Right kidney (tissue), 9 donors: ENCODE measurements at places on chromosomes 11 and 22.

GRCh38 chr11:116963813-116964212, 126.4 kb upstream of the APOA1 start:
- DNase-seq, result no peak

- no peak for DNase-seq
Measured at GRCh38 chr11:33775832-33776470, 1.6 kb upstream of the FBXO3 start.

- DNase-seq, result no peak
Measured at GRCh38 chr11:71396548-71397123, 51.6 kb downstream of the DHCR7 start.

- no peak for DNase-seq
Measured at GRCh38 chr11:15818132-15818842, 538.1 kb downstream of the SOX6 start.

DNA sequence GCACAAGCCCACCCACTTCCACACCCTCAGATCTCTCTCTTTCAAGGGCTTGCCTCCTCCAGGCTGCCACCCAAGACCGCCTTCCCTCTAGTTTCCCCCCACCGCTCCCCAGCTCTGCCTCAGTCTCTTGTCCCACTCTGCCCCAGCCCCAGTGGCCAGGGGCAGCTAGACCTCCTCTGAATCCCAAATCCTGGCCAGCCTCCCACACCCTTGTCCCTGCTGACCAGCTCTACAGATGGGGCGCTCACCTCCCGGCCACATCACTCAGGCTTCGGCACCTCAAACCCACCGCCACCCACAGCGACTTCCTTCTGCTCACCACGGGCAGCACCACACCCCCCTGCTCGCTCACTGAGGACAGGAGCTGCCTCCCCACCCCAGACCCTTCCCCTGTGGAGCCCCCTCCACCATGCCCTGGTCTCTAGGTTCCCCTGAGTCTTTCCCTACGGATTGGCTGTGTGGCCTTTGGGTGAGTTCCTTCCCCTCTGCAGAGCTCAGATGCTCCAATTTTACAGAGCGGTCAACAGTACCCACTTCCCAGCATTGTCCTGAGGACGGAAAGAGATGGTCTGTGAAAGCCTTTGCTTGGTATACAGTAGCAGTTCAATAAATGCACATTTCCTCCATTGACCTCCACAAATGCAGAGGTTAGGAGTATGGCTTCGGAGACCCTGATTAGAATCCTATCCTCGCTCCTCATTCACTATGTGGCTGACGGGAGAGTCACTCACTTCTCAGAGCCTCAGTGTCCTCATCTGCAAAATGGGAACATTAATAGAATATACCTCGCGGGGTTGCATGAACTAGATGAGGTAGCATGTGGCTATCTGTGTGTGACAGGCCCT, 11.5 kb upstream of the SPI1 start:
- DNase-seq, result no peak

DNA sequence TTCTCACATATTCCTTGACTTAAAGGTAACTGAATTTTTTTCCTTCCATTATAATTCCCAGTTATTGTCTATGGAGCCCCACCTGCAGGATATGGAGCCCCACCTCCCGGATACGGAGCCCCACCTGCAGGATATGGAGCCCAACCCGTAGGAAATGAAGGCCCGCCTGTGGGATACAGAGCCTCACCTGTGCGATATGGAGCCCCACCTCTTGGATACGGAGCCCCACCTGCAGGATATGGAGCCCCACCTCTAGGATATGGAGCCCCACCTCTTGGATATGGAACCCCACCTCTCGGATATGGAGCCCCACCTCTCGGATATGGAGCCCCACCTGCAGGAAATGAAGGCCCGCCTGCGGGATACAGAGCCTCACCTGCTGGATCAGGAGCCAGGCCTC, 28.1 kb downstream of the WBP2NL start:
- no peak for DNase-seq

DNA sequence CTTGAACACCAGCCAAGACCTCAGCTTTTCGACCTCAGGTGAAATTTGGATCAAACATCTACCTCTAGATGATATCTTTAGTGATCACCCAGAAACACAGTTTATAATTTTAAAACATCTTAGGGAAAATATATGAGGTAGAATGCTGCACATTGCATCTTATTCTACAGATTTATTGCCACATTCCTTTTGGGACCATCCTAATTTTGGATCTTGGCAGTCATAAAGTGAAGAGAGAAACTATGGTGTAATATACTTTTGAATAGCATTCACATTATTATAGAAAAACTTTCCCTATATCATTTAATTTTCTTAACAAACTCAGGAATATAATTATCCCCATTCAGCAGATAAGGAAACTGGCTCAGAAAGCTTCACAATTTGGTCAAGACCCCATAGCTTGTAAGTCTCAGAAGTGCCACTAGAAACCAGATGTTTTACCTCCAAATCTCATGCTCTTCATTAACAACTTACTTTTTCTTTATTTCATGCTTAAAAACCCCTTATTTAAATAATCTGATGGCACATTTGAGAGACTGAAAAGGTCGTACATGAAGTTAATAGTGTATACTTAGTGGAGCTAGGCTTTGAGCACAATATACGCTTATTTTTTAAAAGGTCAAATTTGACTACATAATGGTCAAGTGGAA, 199.2 kb upstream of the CTSC start:
- no peak for DNase-seq

DNA sequence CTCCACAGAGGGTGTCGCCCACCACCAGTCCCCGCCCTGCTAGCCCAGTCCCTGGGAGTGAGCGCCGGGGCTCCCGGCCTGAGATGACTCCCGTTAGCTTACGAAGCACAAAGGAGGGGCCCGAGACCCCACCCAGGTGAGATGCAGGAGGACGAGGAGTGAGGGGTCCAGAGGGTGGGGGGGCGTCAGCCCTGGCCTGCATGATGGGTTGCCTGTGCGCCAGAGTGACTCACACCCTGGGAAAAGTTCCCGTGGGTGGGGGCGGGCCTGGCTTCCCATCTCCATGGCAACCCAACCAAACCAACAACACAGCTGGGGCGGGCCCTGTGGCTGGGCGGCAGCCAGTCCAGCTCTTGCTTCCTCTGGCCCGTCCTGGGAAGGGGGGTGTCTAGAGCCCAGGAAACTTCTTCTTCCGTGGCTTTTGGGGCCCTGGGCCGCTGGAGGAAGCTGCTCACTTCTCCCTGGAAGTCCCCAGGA, 4.5 kb downstream of the GAS2L1 start:
- DNase-seq, result peak; percentile 67

DNA sequence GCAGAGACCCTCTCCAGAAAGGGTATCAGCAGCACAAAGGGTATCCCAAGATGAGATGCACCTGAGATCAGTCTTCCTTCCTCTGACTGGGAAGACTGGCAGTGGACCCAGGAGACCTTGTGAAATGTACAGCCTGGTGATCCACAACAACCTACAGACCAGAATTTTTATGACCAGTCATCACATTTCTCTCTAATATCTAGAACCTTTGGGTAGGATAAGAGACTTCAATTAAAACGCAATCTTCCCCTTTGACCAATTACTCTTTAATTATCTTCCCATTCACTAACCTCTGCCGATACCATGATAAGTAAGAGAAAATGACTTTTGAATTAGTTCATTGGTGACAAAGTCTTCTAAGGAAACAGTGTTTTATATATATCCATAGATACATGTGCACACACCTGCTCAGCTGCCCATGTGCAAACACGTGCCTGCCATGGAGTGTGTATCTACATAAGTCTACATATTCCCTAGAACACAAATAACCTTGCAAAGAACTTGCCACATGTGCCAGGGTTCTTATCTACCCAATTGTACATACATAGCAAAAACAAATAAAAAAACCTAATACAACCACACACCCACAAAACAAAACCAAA, 44.2 kb upstream of the SLC5A1 start:
- DNase-seq, result no peak

DNA sequence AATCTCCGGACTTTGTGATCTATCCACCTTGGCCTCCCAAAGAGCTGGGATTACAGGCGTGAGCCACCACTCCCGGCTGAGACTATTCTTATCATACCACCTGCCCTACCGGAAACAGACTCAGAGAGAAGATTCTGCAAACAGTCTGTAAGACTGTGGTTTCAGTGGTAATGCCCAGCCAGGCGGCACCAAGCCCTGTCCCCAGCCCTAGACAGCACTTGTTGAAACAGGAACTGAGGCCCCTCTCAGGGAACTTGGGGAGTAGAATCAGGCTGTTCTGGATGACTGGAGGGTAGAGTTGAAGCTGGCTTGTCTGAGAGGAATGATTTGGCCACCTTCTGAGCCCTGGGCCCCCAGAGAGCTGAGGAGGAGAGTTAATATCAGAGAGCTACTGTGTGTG, 1.3 kb upstream of the INSC start:
- DNase-seq, result no peak

DNA sequence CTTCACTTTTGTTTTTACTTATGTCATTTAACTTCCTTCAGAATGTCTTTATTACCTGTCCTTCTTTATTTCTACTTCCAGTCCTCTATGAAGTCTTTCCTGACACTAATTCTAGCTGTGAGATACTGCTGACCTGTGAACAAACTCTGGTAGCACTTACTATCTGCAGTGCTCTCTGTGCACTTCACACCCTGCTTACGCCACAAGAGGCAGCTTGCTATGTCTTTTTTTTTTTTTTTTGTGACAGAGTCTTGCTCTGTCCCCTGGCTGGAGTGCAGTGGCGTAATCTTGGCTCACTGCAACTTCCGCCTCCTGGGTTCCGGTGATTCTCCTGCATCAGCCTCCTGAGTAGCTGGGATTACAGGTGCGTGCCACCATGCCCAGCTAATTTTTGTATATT, 10.7 kb downstream of the STIM1 start:
- DNase-seq, result no peak

GRCh38 chr22:24370401-24370800, 57.0 kb upstream of the ADORA2A start:
- DNase-seq, result no peak

DNA sequence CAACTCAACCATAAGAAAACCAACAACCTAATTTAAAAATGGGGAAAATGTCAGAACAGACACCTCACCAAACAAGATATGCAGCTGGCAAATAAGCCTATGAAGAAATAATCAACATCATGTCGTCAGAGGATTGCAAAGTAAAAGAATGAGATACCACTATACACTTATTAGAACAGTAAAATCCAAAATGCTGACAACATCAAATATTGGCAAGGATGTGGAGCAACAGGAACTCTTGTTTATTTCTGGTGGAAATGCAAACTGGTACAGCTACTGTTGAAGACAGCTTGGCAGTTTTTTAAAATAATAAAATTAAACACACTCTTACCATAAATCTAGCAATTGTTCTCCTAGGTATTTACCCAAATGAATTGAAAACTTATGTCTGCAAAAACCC, 140.7 kb upstream of the B3GAT1 start:
- no peak for DNase-seq

- no peak for DNase-seq
Measured at GRCh38 chr22:49885881-49886280, 32.2 kb downstream of the ZBED4 start.

DNA sequence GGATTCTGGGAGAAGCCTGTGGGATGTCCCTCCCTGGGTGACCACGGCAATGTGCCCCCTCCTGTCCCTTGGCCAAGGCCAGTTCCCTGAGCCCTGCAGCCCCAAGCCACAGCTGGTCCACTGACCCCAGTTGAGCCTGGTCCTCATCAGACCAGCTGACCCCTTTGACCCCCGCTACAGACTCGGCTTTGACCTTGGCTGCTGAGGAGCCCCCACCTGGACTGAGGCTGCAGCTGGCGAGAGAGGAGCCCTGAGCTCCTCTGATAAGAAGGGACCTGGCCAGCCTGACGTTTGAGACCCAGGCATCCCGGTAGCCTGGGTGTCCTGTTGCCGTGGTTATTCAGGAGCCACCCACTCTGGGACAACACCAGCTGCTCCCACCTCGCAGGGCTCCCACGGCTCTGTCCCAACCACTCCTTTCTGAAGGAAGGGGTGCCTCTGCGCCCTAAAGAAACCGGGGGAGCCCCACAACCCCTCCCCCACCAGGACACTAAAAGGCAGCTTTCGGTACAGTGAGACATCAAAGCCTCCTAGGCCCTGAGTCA, 3.0 kb downstream of the ASCL2 start:
- DNase-seq, result no peak

- no peak for DNase-seq
Measured at GRCh38 chr22:39254789-39255298, 10.1 kb upstream of the PDGFB start.

- no peak for DNase-seq
Measured at GRCh38 chr11:102753267-102753666, 27.2 kb downstream of the MMP10 start.

DNA sequence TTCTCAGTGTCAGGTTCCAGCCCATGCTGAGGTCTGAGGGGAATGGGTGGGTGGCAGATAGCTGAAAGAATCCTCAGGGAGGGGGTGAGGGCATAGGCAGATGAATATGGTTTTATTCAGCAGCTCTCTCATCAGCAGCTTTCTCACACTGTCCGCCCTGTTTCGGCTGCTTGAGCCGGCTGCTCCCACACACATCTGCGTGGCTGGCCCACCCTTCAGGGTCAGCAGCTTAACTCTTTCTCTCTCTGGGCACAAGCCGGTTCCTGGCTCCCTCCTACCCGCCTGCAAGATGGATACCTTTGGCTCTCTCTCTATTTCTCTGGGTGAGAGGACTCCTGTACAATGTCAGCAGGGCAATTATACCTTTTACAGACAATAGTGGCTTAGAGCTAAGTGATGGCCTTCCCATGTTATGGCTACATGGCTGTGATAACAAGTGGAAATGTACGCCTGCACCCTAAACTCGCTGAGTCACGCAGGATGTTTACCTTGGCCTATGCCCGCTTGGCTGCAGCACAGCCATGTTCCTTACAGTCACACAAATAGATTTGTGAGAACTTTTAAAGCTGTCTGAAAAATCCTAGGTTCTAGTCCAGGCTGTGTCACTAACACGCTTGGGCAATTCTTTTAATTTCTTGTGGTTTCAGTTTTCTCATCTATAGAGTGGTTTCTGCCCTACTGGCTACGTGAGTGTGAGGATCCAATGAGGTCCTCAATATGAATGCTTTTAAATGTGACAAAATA, 4.1 kb downstream of the MMP20 start:
- no peak for DNase-seq

GRCh38 chr11:92846491-92847125, 122.8 kb upstream of the MTNR1B start:
- DNase-seq, result no peak

DNA sequence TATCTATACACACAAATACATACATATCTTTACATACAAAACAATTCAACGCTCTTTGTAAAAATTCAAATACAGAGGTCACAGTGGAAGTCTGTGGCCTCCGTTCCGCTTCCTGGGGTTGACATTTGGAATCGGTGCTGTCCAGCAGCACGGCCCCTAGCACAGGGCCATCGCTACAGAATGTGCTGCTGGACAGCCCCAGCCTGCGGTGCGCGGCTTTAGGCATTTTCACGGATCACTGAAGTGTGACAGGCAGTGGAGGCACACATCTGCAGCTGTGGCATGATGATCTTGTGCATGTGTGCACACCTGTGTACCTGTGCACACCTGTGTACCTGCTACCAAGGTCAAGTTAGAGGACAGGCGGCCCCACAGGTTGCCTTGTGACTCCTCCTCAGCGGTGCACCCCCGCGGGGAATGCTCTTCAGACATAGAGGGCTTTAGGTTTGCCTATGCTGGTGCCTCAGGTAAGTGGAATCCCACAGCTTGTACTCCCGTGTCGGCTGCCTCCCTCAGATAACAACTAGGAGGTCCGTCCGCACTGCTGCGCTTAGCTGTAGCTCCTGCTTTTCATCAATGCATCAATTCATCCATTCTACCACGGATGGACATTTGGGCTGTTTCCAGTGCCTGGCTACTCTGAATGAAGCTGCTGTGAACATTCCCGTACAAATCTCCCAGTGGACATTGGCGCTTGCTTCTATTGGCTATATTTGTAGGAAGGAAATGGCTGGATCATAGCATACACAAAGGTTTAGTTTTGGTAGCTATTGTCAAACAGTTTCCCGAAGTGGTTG, 29.9 kb downstream of the GAL start:
- DNase-seq, result peak; percentile 21
